ENCODE measurements at places on chromosomes 13 and 19.

DNA sequence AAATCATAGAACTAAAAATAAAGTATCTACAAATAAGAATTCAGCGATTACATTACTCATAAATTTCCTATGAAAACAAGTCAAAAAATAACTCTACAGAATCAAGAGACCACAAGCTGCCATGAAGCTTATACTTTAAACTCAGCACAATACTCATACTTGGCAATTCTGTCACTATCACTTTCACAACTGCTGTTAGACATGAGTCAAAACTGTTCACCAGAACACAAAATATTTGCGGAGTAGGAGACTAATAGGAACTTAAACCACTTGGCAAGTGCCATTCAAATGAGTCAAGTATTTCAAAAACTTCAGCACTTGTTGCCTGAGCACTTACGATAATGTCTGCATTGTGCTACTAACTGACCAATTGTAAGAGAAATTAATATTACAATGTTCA is 387.8 kb upstream of the GPC6 start:
- DNase-seq: no peak

DNA sequence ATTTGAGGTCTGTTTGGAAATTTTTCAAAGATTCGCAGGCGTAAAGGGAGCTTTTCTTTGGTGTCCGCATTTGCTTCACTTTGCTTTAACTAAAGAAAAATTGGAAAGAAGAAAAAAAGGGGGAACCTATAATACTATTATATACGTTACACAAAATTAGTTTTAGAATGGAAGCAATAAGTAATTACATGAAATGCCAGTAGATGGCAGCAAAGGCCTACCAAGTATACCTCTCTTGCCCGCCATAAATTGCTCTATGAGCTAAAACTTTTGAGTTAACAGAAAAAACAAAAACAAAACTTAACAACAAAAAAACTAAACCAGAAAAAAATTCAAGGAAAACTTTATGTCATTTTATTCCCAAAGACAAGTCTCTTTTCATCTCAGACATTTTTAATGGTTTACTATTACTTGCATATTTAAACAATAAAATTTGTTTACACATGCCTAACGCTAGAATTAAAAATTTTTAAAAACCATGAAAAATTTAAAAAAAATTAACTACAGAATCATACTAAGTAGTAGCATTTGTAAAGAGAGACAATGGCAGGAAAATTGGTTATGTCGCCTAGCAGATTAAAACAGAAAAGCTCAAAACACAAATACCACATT is 271.4 kb downstream of the NALCN start:
- DNase-seq: no peak

GRCh38 chr13:106367361-106367971 is 168.0 kb downstream of the EFNB2 start:
- no peak for DNase-seq

DNA sequence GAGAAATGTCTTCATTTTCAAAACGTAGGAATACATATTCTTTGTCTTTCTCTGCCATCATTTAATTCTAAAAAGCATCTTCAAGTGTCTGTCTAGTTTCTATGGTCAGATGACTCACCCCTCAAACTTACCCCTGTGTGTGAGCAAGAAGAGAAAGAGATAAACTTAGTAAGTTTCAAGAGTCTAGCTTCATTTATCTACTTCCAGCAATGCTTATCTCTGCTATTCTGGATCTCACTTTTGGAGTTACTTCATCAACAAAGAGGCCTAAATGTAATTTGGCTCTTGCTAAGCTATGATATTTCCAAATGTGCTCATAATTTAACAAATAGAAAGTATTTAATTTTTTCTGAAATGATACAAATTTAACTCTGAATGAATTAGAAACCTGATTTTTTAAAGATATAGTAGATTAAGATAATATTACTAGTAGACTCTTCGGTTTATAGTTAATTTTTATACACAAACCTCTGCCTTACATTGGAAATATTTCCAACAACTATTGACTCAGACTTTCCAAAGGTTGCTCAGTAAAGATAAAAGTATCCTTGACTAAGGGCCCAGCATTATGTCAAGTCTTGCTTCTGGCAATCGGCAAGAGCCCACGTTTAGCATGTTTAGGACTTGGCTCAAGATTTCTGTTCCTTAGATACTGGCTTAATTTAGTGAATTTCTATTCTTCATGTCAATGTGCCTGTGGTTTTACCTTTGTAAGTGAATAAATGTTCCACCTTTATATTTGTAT is 1511.0 kb upstream of the SLC10A2 start:
- DNase-seq: no peak

- DNase-seq: no peak
Observed at GRCh38 chr13:111343186-111343805, 22.9 kb downstream of the TEX29 start.

GRCh38 chr13:94419304-94419924 is 60.1 kb downstream of the DCT start:
- no peak for DNase-seq

GRCh38 chr19:19209372-19209771 is 2.4 kb upstream of the NCAN start:
- no peak for DNase-seq

- no peak for DNase-seq
Observed at GRCh38 chr13:112064222-112064621, 2.7 kb upstream of the SOX1 start.

DNA sequence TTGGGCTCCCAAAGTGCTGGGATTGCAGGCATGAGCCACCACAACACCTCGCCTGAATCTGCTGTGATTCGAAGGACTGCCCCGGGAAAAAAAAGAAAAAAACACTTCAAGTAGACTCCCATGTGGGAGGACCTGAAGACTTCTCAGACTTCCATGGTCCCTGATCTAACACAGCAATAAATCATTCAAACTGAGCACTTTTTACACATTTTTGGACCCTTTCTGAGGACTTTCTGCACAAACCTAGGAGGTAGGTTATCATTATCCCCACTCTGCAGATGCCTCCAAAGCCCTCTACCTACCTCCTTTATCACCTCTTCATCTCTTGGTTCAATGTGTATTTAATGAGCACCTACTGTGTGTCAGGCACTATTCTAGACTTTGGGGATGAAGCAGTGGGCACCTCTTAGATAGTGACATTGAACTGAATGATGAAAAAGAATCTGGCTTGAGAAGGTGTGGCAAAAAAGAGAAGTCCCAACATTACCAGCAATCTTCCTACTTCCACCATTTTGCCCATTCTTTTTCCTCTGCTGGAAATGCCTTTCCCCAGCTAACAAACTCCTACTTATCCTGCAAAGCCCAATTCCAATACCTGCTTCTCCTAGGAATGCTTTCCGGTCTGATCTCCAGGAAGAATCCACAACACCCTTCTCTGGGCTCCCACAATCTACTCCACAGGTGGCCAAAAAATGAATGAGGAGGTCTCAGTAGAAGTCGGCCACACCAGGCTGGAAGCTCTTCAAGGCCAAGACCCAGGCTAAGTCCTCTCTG is 1.6 kb upstream of the CLPP start:
- DNase-seq: no peak

- DNase-seq: no peak
Observed at GRCh38 chr19:32558607-32559228, 22.3 kb upstream of the PDCD5 start.

DNA sequence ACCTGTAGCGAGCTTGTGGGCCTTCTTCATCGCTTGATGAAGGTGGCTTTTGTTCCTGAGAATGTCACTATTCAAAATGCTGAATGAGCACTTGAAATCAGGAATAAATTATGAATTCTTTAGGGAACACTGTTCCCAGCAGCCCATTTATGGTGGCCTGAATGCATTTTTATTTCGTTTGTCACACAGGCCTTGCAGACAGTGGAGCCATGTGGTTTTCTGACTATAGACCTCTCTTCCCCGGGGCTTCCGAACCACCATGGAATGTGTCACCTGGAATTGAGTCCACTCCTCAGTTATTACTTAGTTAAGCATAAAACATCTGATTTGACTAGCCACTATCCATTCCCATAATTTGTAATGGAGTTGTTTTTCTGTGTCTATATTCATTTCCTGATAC is 396.9 kb downstream of the IRS2 start:
- DNase-seq: no peak

DNA sequence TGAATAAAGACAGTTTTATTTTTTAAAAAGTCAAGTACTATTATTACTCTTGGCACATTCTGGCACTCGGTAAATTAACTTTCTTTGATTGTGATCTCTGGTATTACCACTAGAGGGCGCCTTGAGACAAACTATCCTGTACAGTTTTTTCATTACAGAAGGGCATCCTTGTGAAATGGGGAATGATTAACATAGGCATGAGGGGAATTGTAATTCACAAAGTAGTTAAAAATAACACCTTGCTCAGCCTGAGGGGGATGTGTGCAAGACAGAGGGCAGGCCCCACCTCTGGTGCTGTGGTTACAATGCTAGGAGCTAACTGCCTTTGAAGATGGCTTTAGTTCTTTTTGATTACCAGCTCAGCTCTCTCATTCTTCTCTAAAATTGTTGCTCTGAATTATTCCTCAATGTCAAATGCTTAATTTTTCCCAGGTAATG is 24.2 kb upstream of the C1QTNF9B start:
- no peak for DNase-seq

- DNase-seq: no peak
Observed at GRCh38 chr13:110748271-110748670, 34.8 kb downstream of the ING1 start.

GRCh38 chr13:25630329-25630900 is 258.6 kb downstream of the ATP8A2 start:
- DNase-seq: no peak

DNA sequence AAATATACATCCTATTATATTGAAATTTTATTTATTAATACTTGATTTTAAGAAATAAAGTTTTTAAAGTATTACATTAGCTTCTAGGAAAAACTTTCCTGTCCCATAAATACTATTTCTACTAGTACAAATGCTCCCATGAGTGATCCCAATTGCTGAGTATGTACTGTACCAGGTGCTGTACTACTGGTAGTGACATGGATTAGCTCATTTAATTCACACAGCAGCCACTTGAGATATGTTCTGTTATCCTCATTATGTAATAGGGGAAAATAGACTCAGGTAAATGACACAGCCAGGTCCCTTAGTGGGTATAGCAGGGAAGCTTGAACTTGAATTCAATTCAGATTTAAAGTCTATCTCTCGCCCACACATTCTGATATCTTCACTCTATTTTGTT is 363.1 kb downstream of the FGF14 start:
- no peak for DNase-seq

- DNase-seq: no peak
Observed at GRCh38 chr13:46354156-46355087, 32.6 kb downstream of the RUBCNL start.

DNA sequence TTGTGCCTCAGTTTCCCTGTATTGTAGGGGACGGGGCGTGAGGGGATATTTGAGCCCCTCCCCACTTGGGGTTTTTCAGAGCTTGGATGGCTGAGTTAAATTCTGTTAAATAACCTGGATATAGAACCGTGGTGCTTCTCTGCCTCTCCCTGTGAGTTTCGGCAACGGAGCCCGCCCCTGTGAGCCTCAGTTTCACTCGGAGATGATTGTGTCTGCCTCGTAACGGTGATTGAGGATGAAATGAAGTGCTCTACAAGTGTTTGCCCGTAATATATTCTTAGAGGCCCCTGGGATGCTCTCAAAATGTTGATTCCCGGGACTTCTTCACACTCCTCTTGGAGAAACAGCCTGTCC is 509 bp downstream of the KXD1 start:
- no peak for DNase-seq

GRCh38 chr13:46866150-46866549 is 30.7 kb downstream of the HTR2A start:
- DNase-seq: no peak

DNA sequence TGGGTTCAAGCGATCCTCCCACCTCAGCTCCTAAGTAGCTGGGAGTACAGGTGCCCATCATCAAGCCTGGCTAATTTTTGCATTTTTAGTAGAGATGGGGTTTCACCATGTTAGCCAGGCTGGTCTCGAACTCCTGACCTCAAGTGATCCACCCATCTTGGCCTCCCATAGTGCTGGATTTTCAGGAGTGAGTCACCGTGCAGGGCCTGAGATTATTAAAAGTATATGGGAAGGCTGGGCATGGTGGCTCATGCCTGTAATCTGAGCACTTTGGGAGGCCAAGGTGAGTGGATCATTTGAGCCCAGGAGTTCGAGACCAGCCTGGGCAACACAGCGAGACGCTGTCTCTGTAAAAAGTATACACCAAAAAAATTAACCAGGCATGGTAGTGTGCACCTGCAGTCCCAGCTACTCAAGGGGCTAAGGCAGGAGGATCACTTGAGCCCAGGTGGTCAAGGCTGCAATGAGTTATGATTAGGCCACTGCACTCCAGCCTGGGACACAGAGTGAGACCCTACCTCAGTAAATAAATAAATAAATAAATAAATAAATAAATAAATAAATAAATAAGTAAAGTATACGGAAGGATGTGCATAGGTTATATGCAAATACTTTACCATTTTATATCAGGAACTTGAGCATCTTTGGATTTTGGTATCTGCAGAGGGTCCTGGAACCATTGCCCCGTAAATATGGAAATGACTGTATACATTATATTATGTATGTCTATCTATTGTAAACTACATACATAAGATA is 854 bp downstream of the IL12RB1 start:
- no peak for DNase-seq

DNA sequence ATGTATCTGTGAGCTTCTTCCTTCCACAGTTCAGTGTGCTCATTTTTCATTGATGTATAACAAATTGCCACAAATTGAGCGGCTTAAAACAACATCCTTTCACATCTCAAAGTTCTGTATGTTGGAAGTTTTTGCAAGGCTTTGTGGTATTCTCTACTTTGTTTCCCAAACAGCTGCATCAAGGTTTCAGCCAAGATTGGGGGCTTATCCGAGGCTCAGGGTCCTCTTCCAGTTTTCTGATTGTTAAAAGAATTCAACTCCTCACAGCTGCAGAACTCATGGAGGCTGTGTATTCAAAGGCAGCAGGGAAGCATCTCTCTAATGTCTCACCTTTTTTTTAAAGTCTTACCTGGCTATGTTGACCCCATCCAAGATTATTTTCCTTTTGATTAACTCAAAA is 1369.8 kb downstream of the PCDH9 start:
- DNase-seq: no peak

DNA sequence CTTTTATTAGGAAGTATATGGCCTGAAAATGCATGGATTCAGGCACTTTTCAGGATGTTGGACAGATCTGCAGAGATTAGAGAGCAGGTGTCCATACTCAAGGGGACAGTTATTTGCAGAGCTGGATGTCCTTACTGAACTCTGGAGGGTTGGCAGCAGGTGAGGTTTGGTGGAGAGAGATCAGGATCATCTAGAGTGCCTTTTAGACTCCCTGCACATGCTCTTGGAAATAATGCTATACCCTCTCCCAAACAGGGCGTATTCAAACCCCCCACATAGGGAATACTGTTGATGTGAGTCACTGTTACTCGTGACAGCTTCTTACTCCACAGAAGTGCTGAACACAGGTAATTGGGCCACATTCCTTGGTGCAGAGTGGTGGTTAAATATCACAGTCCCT is 725.7 kb upstream of the SGCG start:
- DNase-seq: no peak

- DNase-seq: no peak
Observed at GRCh38 chr13:45120967-45121831, 889 bp downstream of the GTF2F2 start.
